ENCODE measurements at places on chromosomes 16 and 17.
A peak's percentile ranks its signal among the peaks of the same experiment; 100 is the strongest.

GRCh38 chr16:47244206-47244605 lies 100.5 kb upstream of the NETO2 start:
- DNase-seq, result no peak

GRCh38 chr17:73683771-73684170 lies 39.5 kb upstream of the SDK2 start:
- DNase-seq, result no peak

DNA sequence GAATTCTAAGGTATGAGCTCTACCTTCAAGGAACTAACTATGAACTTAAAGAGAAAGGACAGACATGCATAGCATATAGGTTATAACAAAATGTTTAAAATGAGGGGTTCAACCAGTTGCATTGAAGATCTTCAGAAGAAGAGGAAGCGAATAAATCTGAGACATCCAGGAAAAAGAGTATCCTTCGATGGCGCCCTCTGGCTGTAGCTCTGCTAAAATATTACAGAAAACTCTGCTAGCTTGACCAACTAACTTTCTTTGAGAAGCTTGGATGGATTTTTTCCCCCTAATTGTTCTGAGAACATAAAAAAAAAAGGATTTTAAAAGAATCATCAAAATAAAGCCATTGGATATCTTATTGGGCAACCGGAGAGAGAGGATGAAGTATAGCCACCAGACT lies 659.9 kb upstream of the SOX9 start:
- peak; percentile 55 for DNase-seq

GRCh38 chr16:85296859-85297660 lies 184.8 kb upstream of the CIBAR2 start:
- DNase-seq, result peak; percentile 66

GRCh38 chr16:66924527-66925321 lies 611 bp downstream of the RRAD start:
- DNase-seq, result no peak

DNA sequence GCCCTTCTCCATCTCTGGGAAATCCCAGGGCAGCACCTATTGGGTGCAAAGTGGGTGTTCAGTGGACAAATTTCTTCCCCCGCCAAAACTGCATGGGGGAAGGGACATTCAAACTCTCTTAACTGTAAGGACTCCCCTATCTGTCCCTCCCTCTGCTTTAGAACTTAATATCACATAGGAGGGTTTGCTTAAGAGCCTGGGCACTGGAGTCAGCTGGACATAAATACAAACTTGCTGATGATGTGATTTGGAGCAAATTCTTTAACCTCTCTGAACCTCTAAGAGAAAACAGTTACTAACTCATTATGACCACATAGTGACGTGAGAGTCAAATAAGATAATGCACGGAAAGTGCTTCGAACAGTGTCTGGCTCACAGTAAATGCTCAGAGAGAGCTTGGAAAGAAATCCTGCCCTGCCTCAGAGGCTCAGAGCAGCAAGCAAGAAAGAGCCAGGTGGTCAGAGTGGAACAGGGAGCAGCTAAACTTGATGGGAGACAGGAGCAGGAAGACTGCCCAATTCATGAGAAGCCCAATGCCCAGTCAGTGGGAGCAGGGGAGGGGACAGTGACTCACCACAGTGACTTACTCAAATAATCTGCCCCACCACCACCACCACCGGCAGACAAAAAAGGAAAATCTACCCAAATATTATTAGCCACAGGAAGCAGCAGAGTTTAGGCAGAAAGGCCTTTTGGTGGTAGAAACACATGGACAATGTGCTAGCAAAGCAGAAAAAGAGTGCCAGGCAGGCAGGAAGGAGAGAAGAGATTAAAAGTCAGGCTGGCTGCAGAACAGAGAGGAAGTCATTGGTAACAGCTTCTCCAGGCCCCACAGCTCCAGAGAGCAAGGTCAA lies 23.9 kb upstream of the CCL1 start:
- DNase-seq, result no peak

DNA sequence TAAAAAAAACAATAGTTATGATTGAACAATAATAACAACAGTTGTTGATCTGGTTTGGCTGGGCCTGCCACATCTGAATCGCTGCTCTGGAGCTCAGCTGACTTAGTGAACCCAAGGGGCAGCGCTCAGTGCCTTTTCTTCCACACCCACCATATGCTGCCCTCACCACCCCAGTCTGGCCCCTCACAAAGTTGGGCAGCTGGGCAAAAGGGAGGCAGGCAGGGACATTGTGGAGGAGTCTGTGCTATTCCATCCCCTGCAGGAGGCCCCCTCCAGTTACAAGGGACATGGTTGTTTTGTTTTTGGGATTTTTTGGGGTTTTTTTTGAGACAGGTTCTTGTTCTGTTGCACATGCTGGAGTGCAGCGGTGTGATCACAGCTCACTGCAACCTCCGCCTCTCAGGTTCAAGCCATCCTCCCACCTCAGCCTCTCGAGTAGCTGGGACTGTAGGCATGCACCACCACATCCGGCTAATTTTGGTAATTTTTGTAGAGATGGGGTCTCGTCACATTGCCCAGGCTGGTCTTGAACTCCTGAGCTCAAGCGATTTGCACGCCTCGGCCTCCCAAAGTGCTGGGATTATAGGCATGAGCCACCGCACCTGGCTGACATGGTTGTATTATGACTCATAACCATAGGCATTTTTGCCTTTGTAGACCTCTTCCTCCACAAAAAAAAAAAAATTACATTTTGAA lies 8.6 kb upstream of the PECAM1 start:
- DNase-seq, result peak; percentile 69

DNA sequence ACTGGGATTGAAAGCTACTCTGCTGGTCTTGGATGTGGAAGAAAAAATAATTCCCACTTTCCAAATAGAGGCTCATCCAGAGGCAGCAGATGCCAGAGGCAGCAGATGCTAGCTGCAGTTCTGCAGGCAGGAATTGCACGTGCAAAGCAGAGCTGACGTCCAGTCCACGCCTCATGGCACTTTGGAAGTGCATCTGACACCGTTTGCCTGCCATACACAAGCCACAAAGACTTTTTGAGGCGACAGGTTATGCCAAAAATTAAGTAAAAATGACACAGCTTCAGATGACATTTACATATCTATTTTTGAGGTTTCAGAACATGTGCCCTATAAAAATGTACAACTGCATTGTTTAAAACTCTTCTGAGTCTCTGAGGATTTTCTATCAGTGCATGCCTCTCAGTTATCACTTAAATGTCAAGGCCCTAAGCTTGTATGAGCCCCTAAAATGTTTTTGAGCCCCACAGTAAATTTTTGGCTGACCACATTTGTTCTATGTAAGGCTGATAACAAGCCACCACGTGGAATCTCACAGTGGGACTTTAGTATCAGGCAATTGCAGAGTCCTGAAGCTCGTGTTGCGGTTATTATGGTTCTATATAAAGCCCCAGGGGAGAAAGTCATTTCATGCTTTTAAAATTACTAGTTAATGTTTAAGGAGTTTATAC lies 239.2 kb downstream of the PRKCA start:
- DNase-seq, result no peak

GRCh38 chr17:36994438-36994837 lies 45.7 kb downstream of the AATF start:
- DNase-seq, result no peak

DNA sequence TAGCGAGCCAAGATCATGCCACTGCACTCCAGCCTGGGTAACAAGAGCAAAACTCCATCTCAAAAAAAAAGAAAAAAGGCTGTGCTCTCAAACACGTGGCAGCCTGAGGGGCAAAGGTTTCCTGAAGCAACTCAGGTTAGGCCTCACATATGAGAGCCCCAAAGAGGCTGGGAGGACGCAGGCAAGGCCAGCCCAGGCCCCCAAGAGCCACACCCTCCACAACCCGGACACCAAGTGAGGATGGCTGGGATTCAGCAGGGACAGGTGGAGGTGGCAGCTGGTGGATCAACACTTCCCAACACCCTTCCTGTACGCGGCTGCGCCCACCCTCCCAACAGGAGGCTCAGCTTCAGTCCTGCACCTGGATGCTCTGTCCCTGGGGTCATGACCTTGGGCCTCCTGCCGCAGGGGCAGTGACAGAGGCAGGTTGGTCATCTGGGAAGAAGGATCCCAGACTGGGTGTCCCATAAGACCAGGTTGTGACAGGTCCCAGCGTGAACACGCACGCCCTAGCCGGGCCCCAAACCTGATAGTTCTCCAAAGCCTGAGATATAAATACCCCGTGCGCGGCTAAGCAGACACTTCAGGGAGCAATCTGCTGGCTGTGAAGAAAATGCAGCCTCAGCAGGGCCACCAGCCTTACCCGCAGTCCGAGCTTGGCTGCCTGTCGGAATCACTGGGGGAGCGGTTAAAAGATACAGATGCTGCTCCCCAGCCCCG lies 78.1 kb downstream of the TIMM22 start:
- no peak for DNase-seq

DNA sequence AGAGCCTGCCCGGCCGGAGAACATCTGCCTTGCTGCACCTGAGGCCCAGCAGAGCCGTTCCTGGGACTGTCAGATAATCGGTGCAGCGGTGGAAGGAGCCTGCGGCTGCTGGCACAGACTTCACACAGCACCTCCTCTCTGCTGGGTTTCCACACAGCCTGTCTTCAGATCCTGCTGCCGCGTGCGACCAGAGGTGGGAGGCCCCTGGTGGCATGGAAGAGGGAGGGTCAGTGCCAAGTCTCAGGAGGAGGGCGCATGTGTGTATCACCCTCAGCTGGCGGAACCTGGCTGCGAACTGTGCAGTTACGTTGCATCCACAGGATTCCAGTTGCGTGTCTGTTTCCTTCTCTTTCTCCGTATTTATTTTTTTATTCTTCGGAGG lies 3.3 kb downstream of the CDK5R1 start:
- DNase-seq, result no peak

DNA sequence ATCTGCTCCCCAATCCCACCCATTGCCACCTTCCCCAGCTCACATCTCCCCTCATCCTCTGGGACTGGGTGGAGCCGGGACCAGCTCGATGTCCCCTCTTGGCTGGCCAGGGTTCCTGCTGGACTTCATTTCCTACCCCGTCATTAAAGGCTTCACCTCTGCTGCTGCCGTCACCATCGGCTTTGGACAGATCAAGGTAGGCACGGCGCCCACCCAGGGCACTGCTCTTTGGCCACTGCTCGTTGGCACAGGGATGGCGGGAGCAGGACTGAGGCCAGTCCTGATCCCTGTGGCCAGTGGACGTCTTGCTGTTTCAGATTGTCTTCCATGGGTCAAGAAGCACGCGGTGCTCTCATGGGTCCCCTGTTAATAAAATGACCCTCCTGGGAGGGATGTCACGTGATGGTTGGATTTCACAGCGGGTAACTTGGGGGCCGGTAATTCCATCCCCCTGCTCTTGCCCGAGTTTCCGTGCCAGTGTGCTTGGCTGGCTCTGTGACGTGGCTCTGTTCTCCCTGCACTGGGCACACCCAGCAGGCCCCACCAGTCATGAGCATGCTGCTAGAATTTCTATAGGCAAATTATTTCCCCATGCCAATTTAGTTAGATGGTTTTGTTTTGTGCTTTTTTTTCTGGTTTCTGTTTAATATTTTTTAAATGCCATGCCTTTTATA lies 3.1 kb downstream of the SLC26A11 start:
- no peak for DNase-seq

DNA sequence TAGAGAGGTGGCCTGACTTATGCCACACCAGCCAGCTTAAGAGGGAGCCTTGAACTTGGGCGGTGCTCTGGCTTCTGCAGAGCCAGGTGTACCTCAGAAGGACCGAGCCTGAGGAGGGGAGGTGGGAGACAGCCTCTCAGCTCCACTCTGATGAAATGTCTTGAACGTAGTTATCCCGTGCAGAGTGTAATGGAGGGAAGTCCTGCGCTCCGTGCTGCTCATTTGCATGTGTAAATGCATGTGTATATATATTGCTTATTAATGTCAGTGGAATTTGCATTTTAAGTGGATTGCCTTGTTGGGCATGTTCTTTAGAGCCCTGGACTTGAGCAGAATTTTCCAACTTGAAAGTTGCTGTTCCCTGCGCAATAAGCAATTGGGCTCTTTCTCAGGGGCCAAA lies 264.9 kb upstream of the SDK2 start:
- DNase-seq, result no peak

- peak; percentile 63 for DNase-seq
These were observed 37.7 kb upstream of the TOB1 start for GRCh38 chr17:50903604-50904517.

DNA sequence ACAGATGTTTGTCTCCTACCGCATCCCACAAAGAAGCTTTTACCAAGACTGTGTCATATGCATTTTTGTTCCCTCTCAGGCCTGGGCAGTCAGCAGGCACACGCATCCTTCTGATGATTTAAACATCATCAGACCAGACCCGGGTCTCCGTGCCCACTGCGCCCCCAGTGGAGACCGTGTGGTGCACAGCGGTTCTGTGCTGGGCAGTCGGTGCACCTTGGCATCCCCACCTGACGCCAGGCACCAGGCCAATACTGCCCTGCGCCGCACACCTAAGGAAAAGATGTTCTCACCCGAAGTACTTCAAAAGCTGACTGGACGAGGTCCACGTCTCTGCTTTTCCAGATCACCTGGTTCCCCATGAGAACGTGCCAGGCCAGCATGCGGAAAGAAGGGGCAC lies 10.6 kb upstream of the PLD6 start:
- no peak for DNase-seq

- DNase-seq, result peak; percentile 36
These were observed 174.0 kb upstream of the CIBAR2 start for GRCh38 chr16:85286066-85286831.

DNA sequence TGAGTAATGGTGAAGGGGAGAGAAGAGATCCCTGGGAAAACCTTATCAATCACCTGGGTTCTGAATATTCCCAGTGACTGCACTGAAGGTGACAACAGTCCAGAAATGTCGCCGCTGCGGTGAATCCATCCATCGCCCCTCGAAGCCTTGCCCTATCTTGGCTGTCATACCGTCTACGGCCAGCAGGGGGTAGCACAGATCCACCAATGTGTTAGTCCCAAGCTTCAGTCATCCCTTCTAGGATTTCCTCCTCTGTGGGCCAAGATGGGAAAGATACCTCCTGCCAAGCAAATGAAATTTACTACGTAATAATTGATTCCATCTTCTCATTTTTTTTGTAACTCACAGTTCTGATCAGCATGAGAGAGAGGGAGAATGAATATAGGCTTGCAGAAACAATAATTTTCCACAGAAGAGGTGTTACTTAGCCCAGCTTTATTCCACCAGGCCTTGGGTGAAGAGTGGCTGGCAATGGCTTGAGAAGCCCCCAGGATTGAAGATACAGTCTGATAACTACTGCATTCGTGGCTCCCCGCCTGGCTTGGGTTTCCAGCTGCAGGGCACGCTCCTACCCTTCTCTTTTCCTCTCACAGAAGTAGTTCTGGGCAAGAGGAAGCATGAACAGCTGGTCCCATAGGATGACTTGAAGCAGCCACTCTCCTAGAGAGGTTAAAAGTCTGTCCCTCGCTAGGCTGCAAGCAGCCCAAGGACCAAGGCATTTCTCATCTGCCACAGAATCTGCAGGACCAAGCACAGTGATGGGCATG lies 2.6 kb upstream of the FMNL1 start:
- peak; percentile 86 for DNase-seq

DNA sequence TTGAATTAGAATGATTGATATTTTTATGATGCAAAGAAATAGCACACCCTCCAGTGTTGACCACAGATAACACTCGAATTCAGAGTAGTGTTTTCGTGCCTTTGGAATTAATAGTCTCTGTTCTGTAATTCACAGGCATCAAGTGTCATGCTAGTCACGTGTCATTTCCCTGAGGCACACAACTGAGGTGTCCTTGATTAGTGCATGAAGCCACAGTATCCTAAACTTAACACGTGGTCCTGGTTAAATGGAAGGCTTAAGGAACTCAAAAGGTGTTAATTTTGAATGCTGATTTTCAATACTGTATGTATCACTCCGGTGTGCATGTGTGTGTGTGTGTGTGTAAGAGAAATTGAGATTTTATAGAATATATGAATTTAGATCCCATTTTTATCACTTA lies 625.6 kb downstream of the TMEM114 start:
- no peak for DNase-seq

All from MCF 10A (cell line).